Activated naive CD8-positive, alpha-beta T cell treated with anti-CD3 and anti-CD28 coated beads for 36 hours (primary cell): ENCODE measurements at places on chromosomes 2 and 18. TPM values are rescaled to one million over a fixed set of nuclear protein-coding genes. Genes with fewer than 3 reads are reported as not detected.

FAM237A gene
- total RNA-seq = not detected

DNA sequence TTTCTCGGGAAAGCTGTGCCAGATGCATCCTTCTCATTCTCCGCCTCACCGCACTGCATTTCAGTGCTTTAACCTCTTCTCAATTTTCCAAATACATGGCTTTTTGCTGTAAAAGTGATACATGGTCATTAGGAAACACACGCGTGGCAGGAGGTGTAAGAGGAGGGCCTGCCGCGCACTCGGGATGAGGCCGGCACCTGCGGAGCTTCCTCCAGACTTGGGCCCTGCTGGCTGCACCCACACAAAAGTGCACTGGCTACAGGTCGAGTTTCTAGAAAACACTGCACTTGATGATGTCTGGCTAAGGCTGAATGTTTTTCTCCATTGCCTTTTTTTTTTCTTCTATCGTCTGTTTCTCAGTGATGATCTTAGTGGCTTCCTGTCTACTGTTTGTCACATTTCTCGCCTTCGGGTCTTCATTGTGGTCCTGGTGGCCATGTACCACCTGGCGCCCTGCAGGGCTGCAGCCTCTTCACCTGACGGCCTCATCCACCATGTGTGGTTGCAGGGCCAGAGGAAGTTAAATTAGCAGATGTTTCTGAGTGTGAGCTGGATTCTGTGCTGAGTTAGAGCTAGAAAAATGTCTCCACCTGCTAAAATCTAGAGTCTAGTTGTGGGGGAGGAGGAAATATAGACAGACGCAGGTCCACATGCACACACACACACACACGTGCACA, 7.6 kb downstream of the KCNG2 start:
- no peak for DNase-seq

DNA sequence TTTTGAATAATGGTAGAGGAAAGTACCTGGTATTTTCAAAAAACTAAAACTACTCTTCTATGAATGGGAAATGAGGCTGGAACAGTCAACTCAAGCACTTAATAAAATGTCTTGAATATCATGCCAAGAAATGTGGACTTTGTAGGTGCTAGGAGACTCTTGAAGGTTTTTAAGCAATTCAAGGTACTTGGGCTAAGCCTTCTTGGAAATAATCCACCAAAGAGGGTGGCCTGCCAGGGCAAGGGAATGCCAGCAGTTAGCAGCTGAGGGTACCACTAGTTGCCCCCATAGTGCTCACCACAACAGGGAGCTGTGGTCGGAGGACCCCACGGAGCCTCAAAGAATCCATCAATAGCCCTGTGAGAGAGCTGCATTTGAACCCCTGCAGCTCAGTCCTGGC, 14.6 kb upstream of the ACYP2 start:
- DNase-seq = no peak

TMEM37 gene
- not detected for total RNA-seq

- DNase-seq = no peak
These were observed 86.5 kb upstream of the UGP2 start for GRCh38 chr2:63755216-63755615.

GRCh38 chr2:112339986-112340385, 64.6 kb downstream of the ZC3H6 start:
- DNase-seq = no peak

PARD6G gene
- 0.26 TPM for total RNA-seq

RAD51AP2 gene
- total RNA-seq = not detected

DNA sequence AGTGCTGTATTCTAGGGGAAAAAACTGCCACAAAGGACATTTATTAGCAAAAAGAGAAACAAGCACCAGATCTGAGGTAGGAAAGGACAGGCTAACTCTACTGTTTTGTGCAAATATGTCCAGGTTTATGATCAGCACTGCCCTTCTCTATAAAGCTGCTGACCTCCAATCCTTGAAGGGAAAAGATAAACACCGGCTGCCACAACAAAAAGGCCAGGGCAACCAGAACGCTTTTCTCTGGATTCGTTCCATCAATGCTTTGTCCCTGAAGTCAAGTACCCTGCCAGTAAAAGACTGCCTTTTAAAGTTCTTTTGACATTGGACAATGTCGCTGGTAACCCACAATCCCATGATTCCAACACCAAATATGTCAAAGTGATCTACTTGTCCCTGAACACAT, 21.0 kb downstream of the SMAD2 start:
- no peak for DNase-seq

- DNase-seq = peak; percentile 84
These were observed 29.3 kb upstream of the DUSP2 start for GRCh38 chr2:96174251-96175144.

- no peak for DNase-seq
These were observed 106.7 kb upstream of the NABP1 start for GRCh38 chr2:191571163-191571769.

SATB2 gene
- 0.28 TPM for total RNA-seq

DNA sequence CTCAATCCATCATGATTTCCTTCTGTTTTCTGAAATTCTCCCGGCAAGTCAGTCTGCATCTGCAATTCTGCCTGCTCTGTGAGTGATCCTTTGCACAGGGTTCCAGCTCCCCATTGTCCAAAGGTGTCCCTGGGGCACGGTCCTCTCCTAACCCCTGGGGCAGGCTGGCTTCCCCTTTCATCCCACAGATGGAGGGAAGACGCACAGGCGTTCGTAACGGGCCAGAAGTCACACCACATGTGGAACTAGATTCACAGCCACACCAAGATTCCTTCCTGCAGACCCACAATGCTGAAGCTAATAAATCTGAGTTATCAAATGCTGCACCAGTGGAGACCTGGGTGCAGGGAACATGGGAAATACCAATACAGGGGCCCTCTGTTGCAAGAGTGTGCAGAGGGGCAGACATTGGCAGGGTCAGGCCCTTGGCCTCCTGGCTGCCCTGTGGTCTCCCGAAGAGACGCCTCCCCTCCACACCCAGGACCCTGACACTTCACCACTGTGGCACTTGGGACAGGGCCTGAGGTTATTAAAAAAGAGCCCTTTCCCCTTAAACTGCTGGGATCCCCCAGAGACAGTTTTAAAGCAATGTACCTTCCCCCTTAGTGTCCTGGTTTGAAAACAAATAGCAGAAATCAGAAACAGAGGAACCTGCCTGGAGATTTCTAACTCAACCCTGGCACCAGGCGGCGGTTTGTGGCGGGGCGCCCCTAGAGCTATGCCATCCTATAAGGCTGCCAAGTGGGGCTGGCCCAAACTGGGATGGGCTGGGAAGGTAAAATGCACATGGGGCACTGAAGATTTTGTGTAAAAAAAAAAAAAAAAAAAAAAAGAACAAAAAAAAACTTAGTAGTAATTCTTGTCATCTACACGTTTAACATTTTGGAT, 15.4 kb downstream of the ZNF516 start:
- no peak for DNase-seq

SUCLG1 gene
- total RNA-seq = 67.1 TPM

PLEK gene
- total RNA-seq = 2.3 TPM

DNA sequence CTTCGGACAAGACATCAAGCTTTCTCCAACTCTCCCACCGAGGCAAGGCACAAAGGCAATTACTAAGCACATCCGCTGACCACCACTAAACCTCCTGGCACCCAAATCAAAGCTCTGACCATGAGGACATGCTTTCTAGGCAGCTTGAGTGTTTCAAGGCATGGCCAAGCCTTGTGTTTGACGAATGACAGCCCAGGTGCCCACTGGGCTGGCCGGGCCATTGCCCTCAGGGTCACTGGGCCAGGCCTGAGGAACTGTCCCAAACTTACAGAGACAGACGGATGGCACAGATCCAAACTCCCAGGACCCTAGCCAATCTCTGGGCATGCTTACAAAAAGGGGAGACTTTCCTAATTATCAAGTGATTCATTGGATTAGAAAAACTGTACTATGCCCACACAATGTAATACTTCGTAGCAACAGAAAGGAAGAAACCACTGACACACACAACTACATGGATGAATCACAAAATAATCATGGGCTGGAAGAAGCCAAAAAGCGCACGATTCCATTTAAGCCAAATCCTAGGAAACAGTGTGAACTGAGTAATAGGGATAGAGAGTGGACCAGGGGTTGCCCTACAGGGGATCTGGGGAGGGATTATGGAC, 20.2 kb downstream of the CRACDL start:
- no peak for DNase-seq

DNA sequence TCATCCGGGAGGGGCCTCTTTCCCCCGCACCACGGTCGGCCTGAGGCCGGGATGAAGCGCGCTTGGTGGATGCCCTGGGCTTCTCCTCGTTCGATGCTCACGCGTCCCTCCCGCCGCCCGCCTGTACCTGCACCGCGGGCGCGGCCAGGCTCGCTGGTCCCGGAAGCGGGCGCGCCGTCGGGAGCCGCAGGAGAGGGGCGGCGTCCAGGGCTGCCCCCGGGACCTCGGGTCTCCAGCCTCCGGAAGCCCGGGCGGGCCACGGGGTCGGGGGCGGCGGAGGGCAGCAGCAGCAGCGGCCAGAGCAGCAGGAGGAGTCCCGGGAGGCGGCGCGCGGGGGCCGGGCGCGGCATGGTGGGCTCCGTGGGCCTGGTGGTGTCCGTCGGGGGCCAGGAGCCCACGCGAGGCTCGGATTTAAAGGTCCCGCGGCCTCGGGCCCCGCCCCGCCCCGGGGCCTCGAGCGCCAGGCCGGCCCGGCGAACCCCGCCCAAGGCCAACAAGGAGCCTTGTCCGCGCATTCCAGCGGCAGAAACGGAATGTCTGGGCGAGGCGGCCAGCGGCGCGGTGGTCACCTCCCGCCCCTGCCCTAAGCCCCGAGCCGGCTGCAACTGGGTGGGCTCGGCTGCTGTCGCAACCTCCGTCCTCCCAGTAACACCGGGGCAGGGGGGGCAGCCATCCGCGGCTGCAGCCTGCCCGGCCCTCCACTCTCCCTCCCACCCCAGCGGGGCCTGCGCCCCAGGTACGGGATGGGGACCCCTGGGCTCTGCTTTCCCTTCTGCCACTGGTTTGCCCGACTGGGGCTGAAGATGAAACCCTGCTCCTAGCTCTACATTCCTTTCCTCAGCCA, at the start of gene MATN3:
Gene MATN3, minus strand, starts transcription at position 387 of the 844 bp plus-strand sequence. Its CDS starts 37 bp downstream, at position 350.
- peak; percentile 26 for DNase-seq

SPHKAP gene
- not detected for total RNA-seq

- DNase-seq = no peak
These were observed 213.8 kb downstream of the BCL2 start for GRCh38 chr18:63105636-63106316.
